ENCODE measurements at places on chromosomes 12 and 14. TPM values are rescaled to one million over a fixed set of nuclear protein-coding genes. Genes with fewer than 3 reads are reported as not detected.

The ATP2B1 gene
- total RNA-seq: 262 TPM

The ITGA5 gene
- total RNA-seq: 6.7 TPM

The LALBA gene
- not detected for total RNA-seq

The P2RX2 gene
- not detected for total RNA-seq

The IL26 gene
- not detected for total RNA-seq

The SIRT4 gene
- 3.0 TPM for total RNA-seq

The DPPA3 gene
- total RNA-seq: not detected

Measured in diencephalon (tissue), 1 donor.